Stimulated activated naive CD4-positive, alpha-beta T cell (primary cell): ENCODE measurements at places on chromosomes 5 and 9.

GRCh38 chr9:32918628-32919027 lies 82.8 kb downstream of the APTX start:
- no peak for DNase-seq

DNA sequence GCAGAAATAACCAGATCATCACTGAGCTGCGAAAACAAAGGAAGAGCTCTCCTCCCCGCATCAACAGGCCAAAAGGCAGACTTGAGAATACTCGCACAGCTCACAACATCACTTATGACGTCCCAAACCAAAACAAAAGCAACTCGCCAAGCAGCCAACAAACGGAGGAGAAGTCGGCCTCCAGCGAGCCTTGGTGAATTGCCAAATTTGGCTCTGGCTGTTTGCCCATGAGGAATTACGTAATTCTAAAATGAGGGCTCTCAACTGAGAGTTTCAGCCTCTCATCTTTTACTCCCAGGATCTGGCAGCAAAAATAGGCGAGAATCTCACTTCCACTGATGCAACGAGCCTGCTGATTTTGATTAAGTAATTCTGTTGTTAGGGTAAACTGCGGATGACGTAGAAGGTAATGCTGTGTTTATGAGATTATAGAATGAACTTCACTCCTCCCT lies 51.7 kb upstream of the SEMA6A start:
- no peak for DNase-seq

DNA sequence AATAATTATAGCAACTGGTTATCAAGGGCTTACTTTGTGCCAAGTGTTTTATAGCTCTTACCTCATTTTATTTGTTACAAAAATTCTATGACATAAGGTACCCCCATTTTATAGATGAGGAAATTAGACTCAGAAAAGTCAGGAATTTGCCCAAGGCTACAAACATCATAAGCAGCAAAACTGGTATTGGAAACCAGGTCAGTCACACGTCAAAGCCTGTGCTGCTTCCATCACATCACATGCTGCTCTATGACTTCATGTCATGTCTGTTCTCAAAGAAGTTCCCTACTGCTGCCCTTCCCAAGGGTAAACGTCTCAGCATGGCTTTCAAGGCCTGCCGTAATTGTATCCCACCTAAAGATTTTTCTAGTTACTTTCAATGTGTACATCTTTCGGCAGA lies 6.9 kb upstream of the KIF2A start:
- DNase-seq: no peak

DNA sequence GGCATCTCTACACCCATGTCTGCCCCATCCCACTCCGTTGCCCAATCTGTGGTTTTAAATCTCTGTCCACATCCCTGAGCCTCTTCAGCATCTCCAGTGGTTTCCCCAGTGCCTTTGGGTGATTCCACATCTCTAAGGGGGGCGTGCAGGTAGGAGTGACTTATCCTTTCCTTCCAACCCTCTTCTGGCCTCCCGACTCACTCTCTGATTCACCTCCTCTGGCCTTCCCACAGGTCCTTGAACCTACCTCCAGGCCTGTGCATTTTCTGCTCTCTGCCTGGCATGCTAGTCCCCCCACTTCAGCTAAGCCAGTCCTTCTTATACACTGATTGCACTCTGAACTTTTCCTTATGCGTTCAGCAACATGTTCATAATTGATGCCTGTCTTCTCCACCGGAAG lies 99.0 kb downstream of the RALGPS1 start:
- no peak for DNase-seq

GRCh38 chr5:65555287-65555686 lies 7.7 kb downstream of the CENPK start:
- DNase-seq: no peak

GRCh38 chr5:76602094-76602726 lies 21.0 kb downstream of the F2RL2 start:
- no peak for DNase-seq
